ENCODE measurements at places on chromosomes 3 and 15.

DNA sequence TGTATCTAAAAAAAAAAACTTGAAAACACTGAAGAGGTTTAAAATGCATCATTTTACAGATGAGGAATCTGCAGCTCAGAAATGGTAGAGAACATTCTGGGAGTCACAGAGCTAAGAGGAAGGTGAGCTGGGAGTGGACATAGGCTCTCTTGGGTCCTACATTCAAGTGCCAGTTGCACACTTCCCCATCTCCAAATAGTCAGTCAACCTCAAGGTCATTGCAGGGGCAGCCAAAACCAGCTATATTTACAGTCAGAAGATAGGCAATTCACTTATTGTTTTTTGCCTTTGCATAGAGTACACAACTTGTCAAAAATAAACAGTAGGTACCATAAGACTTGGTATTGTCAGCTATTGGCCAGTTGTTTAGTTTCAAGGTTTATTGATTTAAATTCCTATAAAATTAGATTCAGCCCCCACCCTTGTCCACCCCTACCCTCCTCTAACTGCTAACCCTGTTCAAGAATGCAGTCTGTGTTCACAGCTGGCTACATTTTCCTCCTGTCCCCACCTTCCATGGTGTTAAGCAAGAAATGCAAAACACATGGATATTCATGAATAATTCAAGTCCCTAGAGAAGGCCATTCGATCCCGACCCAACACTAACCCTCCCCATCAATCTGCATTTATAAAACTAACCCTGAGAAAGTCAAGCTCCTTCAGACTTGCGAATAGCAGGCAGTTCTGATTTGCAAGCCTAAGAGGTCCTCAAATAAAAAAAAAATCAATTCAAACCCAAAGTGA is 567.0 kb upstream of the MCTP2 start:
- DNase-seq, result no peak

GRCh38 chr15:90421527-90421926 is 33.5 kb downstream of the IQGAP1 start:
- no peak for DNase-seq

- DNase-seq, result no peak
Observed at GRCh38 chr3:53773611-53774368, 72.4 kb downstream of the CHDH start.

- no peak for DNase-seq
Observed at GRCh38 chr15:75153565-75154276, 48.0 kb upstream of the C15orf39 start.

DNA sequence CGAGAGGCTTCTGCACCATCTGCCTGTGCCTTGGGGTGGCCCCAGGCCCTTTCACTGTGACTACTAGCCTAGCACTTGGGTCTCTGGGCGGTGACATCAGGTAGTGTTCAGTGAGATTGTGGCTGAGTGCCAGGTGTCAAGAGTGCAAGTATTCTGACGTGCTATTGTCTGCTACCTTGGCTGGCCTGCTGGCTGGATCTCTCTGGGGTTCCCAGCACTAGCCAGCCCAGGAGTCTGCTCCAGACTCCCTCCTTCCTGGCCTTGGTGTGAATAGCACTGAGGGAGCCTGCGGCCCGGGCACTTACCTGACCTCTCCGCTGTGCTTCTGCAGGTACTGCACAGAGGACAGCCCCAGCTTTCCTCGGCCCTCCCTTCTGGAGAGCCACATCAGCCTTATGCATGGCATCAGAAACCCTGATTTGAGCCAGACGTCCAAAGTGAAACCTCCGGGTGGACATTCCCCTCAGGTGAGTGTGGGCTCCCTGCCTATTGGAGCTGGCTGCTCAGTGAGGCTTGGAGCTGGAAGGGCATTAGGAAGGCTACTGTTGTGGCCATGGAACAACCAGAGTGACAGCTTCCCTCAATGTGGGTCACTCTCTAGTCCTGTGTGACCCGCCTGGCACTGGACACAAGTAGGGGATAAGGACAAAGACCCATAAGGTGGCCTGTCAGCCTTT is 17.5 kb upstream of the ALPK3 start:
- DNase-seq, result no peak

GRCh38 chr3:124999317-124999716 is 56.5 kb downstream of the HEG1 start:
- DNase-seq, result no peak

- no peak for DNase-seq
Observed at GRCh38 chr3:141546081-141546480, 59.3 kb downstream of the RASA2 start.

DNA sequence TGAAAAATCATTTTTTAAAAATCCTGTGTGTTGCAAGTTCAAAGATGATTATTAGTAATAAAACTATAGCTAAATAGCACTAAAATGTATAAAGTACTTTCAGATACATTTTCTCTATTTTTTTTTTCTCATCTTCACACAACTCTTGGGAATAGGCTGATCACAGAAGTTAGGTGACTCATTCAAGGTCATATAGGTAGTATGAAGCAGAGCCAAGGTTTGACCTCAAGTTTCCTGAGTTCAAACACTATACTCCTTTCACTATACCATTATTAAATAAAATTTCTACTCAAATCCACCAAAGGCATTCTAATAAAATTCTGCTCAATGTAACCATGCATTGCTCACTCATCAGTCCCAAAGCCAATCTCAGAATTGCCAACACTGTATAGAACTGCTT is 21.3 kb downstream of the FRMD5 start:
- no peak for DNase-seq

DNA sequence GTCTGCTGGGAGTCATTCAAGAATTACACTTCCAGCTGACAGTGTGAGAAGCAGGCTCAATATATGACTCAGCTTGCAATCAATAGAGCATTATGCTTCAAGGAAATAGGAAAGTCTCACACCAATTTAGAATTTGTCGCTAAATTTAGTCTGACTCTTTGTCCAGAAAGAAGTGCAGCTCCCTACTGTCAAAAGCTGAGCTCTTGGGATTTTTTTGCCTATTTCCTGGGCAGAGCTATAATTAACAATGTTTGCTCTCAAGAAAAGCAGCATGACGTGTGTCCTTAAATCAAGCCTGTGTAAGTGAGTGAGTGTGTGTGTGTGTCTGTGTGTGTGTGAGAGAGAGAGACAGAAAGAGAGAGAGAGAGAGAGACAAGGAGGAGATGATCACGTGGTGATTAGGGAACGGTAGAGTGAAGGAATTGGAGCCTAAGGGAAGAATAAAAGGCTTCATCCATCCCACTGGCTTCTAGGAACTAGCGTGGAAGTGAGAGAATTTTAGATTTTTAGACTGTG is 16.4 kb upstream of the SLC35G2 start:
- no peak for DNase-seq

GRCh38 chr3:177452831-177453450 is 255.7 kb upstream of the TBL1XR1 start:
- no peak for DNase-seq

- no peak for DNase-seq
Observed at GRCh38 chr3:72432246-72432645, 416.0 kb downstream of the SHQ1 start.

GRCh38 chr3:31895471-31895870 is 85.6 kb downstream of the OSBPL10 start:
- no peak for DNase-seq

- DNase-seq, result no peak
Observed at GRCh38 chr3:118626453-118626852, 408.2 kb downstream of the IGSF11 start.

DNA sequence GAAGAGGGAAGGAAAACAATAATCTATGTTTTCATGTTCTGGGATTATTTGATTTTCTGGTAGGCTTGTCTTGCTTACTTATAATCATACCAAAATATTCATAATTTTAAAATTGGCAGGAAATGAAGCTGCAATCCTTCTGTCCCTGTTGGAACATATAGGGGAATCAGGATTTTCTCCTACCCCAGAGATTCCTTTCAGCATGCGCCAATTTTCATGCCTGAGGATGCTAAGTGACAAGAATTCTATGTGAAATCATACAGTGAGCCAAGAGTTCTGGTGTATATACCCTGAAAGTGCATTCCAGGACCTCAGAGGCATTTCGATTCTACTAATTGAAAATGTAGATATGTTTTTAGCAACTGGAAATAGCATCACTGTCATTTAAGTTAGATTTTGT is 9.9 kb upstream of the CADPS start:
- no peak for DNase-seq

DNA sequence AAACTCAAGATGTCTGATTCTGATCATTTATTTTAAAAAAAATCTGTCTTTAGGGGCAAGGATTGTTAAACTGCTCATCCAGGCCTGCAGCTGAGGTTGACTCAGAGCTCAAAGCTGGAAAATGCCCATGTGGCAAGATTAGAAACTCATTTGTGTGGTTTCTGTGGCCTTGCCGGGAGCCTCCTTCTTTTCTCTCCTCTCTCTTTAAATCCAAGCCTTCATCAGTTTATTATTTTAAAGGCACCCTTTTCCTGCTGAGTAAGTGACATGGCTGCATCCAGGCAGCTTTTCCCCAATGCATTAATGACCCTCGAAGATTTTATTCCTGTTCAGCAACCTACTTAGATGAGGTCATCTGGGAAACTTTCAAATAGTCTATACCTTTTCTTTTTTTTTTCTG is 221.3 kb upstream of the CDIN1 start:
- no peak for DNase-seq

- no peak for DNase-seq
Observed at GRCh38 chr15:33328106-33328505, 17.3 kb downstream of the RYR3 start.

GRCh38 chr3:145357453-145357852 is 803.5 kb downstream of the PLOD2 start:
- no peak for DNase-seq

DNA sequence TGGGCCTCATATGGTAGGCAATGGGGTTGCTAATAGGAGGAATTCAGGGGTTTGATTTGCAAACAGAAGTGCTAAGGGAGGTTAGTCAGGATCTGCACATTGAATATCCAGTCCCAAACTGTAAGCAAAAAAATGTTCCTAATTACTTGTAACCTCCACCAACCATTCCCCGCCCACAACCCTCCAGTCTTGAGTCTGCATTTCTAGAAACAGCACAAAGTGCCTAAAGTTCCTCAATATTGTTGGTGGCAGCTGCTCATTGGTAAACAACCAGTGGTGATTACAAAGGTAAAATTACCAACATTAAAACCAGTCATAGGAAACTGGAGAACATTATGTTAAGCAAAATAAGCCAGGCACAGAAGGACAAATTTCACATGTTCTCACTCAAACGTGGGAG is 18.9 kb downstream of the HDC start:
- no peak for DNase-seq

- DNase-seq, result no peak
Observed at GRCh38 chr3:38150780-38151528, 12.5 kb downstream of the MYD88 start.

- no peak for DNase-seq
Observed at GRCh38 chr3:36372534-36372935, 7.8 kb upstream of the STAC start.

- no peak for DNase-seq
Observed at GRCh38 chr15:37143351-37143750, 43.0 kb upstream of the MEIS2 start.

DNA sequence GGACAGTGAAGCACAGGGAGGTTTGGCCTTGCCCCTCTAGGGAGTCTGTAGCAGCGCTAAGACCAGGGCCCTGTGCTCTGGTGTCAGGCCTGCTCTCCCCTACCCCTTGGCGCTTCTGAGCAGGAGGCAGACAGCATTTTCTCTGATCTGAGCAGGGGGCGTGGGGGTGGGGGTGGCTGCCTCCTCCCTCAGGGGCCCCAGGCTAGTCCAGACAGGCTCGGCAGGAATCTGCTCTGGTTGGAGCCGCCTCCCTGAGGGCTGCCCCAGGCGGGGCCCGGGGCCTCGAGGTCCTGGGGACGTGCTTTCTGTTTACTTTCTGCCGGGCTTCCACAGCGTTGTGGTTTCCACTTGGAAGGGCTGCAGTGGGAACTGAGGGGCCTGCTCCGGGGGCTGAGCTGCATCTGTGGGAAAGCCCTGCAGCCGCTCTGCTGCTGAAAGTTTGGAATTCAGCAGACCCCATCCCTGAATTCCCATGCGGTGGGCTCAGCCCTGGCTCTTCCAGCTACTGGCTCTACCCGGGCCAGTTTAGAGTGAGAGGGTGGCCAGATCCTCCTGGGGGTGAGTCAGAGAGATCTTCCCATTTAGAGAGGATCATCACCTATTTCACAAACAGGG is 105.4 kb downstream of the LINGO1 start:
- no peak for DNase-seq

- no peak for DNase-seq
Observed at GRCh38 chr3:61354604-61355003, 103.4 kb upstream of the FHIT start.

- DNase-seq, result no peak
Observed at GRCh38 chr3:100289339-100289738, 28.5 kb downstream of the TBC1D23 start.

DNA sequence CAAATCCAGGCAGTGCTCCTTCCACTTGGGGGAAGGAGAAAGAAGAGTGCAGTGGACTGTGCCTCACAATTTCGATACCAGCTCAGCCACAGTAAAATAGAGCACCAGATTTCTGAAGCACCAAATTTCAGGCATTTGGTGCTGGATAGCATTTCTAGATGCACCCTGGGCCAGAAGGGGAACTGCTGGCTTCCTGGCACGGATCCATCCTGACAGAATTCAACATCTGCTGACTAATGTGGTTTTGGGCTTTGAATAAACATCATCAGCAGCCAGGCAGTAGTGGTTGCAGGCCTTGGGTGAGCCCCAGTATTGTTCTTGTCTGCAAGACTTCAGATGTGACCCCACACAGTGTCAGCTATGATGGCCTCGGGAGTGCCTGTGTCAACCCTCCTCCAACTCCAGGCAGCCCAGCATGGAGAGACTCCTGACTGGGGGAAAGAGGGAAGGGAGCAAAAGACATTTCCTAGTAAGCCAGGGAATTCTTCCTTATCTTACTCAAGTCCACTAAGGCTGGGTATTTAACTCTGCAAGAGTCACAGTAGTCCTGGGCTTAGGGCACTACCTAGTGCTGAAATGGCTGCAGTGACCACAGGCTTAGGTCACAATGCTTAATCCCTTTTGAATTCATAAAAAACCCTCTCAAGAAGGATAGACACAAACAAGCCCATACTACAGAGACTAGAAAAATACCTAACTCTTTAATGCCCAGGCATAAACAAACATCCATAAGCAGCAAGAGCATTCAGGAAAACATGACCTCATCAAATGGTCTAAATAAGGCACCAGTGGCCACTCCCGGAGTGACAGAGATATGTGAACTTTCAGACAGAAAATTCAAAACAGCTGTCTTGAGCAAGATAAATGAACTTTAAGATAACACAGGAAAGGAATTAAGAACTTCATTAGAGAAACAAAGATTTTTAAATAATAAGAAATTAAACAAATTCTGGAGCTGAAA is 74.7 kb downstream of the SPATA16 start:
- no peak for DNase-seq

DNA sequence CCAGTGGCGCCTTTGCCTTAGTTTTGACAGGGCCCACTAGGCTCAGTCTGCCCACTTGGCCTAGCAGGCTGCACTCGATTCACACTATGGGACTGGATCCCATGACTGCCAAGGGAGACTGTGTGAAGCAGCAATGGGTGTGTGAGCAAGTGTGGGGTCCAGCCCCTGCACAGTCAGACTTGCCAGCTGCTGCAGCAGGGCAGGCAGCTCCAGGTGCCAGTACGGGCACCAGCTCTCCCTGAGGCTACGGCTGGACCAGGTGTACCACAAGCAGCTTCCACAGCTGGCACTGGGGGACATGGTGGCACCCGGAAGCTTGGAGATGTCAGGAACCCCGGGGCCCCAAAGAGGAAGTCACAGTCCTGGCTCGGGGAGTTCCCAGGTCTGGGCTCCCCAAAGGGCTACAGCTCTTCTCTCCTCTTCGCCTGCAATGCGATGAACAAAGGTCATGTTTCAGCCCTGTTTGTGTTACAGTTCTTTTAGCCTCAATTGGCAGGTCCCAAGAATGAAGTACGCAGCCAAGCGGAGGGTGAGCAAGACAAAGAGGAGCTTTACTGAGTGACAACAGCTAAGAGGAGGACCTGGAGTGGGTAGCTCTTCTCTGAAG is 67.1 kb downstream of the PIK3CB start:
- no peak for DNase-seq

Data from natural killer cell (primary cell).